ENCODE measurements at places on chromosomes 2 and 18.

DNA sequence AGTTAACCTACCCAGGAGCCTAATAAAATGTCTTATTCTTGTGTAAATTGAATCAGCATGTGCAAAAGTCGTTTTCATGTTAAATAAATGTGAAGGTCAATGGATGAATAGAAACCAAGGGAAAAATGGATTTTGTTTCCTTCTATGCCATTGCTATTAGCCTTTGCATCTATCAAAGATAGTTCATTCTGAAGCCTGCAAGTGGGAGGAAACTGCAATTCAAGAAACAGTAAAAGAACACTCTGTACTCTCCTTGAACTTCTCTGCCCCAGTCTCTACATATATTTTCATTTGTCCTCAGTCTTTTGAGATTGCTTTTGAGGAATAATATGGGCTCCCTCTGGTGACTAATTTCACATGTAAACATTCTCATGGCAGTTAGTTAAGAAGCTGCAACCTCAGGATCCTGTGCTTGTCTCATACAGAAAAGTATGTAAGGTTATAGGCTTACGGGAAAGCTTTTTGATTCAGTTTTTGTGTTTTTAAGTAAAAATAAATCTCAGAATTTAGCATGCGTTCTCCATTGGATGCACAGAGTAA is 1590.0 kb upstream of the LRRTM1 start:
- no peak for DNase-seq

- no peak for DNase-seq
These were observed 851.8 kb upstream of the CRIM1 start for GRCh38 chr2:35503738-35504199.

- no peak for DNase-seq
These were observed 175.9 kb upstream of the CREB1 start for GRCh38 chr2:207353836-207354235.

- DNase-seq: no peak
These were observed 53.7 kb upstream of the GRB14 start for GRCh38 chr2:164675027-164675426.

DNA sequence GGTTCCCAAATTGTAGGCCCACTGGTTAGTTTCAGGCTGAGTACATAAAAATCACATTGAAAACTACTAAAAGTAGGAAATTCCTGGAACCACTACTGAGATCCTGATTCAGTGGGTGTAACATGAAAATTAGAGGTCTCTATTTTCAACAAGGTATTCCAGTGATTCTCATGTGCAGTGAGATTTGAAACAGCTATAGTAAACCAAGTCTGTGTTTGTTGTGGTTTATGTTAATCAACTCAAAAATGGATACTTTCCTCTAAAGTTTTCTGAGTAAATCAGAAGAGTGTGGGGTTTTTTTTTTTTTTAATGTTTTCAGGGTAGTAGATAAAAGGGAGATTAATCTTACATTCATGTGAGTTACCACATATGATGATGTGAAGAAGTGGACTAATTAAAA is 42.4 kb upstream of the LIMS1 start:
- DNase-seq: no peak

DNA sequence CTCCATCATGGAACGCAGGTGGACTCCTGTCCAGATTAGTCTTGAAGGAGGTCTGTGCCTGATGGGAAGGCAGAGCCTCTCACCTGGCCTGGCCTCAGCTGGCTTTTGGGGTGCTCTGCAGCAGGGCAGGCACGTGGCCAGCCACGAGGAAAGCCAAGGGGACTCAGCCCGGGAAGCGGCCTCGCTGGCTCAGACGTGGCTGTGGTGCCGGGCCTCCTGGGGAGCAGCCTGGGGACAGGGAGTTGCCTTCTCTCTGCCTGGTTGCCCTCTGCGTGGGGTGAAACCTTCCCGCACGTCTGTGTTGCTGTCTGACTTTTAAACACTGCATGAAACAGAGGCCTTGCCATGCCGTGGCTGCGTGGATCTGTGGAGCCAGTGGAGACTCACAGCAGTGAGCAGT is 45.0 kb downstream of the RTP5 start:
- no peak for DNase-seq
